ENCODE measurements at places on chromosomes 1 and 21.

DNA sequence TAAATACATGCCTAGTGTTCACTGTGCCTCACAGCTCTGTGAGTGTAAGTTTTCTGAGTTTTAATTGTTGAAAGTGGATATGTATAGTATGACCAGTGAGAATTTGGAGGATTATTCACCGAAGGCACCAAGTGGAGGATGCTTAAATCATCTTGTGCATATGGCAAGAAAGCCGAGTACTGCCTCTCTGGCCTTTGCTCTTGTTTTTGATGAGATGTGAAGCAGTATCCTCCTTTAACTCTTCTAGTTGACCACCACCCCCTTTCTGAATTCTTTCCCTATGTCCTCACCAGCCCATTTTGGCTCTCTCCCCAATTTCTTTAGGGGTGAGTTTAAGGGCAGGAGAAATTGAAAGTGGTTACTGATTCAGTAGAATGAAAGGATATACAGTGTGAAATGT is 130.4 kb downstream of the SYT2 start:
- no peak for DNase-seq

- DNase-seq = no peak
Observed at GRCh38 chr1:59007820-59008598, 224.2 kb upstream of the JUN start.

DNA sequence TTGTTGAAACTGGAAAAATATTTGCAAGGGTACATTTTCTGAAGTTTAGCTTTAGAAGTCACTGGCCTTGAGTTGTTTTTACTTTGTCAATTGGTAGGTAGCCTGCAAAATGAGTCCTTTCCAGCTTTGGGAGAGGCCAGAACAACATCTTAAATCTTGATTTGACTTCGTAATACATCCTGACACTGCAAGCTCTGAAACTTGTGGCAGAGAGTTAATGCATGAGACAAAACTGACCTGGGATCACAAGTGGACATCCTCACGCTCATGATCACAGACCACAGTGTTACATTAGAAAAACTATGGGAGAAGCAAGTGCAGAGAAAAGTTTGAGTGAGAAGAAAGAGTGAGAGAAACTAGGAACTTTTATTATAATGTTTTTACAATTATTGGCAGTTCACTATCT is 550.9 kb downstream of the USP25 start:
- DNase-seq = no peak

DNA sequence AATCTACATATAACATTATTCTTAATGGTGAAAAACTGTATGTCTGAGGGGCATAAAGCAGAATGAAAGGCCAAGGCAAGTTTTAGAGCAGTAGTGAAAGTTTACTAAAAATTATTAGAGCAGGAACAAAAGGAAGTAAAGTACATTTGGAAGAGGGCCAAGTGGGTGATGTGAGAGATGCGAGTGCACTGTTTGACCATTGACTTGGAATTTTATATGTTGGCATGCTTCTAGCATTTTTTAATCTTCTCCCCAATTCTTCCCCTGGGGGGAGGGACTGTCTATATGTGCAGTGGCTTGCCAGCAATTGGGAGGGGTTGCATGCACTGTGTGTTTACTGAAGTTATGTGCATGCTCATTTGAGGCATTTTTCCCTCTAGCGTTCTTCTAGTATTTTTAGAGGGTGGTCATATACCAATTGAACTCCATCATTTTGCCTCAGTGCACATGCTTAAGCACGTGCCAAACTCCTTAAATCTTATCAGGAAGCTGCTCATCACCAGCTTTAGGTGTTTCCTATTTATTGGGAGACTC is 36.1 kb upstream of the SLC5A9 start:
- no peak for DNase-seq

- no peak for DNase-seq
Observed at GRCh38 chr1:245802941-245803665, 648.3 kb downstream of the KIF26B start.

DNA sequence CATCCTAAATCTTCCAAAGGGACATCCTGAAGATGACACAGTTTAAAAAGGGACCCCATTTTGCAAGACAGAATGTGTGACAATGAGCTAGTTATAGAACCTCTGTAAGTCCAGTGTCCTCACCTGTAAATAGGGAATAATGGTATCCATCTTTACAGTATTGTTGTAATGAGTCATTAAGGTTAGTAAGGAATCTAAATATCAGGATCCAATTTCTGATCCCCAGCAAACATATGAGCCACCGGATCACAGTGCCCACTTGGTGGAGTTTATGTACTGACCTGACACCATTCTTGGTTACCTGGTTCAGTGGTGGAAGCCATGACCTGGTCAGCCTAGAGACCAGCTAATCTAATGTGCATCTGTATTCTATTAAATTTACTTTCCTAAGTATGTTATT is 47.9 kb upstream of the TSPAN2 start:
- no peak for DNase-seq

GRCh38 chr1:110210604-110211495 is 736 bp downstream of the KCNC4 start:
- no peak for DNase-seq

DNA sequence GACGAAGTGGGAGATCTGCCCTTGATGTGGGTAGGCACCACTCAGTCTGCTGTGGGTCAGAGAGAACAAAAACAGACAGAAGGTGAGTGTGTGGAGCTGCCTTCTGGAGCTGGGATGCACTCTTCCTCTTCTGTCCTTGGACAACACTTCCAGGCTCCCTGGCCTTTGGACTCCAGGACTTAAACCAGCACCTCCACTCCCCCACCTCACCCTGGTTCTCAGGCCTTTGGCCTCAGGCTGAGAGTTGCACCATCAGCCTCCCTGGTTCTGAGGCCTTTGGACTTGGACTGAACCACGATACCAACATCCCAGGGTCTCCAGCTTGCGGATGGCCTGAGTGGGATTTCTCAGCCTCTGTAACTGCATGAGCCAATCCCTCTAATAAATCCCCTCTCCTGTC is 68.1 kb upstream of the STUM start:
- DNase-seq = no peak

GRCh38 chr1:208333676-208334075 is 89.5 kb upstream of the PLXNA2 start:
- no peak for DNase-seq

DNA sequence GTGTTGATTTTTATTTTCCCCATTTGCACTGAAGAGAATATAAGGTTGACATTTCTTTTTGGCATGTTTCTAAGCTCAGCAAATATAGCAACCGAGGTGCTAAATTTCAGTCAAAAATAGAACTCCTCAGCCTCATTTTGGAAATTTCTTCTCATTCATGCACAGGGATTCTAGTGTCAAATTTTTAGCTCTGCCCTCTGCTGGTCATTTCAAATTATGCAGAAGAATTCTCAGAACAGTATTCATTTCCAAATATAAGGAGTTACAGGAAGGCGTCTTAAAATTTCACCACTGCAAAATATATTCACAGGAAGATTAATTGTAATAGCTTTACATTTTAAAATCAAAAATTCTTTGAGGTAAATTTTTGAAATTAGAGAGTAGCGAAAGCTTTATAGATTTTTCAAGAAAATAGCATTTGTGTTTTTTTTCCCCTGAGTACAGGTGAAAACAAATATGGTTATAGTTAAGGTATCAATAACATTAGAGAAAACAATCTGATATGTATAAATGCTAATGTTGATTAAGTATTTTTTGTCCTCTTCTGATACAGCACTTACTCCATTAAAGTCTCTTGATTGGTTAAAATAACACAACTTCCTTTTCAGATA is 57.9 kb downstream of the FMN2 start:
- DNase-seq = no peak

DNA sequence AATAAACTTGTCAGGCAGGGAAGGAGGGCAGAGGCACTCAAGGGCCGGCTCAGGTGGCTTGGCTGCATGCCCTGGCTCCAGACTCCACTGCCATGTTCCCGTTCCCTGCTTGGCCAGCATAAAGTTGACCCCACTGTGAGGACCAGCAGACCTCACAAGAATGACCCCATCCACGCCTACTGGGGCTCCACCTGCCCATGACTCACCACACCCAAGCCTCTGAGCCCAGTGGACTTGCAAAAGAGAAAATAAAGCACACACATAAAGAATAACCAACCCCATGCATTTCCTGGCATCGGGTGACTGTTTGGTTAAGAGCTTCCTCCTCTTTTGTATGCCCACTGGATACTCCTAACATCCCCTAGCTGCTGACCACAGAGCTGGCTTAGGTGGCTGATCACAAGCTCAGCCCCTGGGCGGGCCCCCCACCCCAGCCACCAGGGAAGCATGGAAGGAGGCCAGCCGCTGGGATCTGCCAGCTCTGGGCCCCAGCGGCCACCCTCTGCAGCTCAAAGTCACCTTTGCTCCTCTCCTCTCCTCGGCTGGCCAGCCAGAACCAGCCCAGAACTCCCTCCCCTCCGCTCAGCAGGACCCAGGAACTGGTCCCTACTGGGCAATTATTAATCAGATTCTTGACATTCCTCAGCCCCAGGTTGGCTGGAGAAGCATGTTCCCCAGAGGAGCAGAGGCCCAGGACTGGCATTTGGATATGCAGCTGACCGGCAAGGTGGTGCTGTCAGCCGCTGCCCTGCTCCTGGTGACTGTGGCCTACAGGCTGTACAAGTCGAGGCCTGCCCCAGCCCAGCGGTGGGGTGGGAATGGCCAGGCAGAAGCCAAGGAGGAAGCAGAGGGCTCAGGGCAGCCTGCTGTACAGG is at the start of gene KLHDC7A:
TSS of gene KLHDC7A (plus strand) at position 616 of the 875 bp plus-strand sequence. CDS start at position 668, 52 bp downstream.
- DNase-seq = no peak

GRCh38 chr1:154622503-154623039 is 14.6 kb upstream of the ADAR start:
- DNase-seq = no peak

All from NCI-H1436 treated with DMSO at 0.1 percent for 48 hours (cell line).